Stimulated activated CD4-positive, alpha-beta T cell treated with anti-CD3 and anti-CD28 coated beads, Interleukin-2, amount 100 ng/mL, for 48 hours (primary cell): ENCODE measurements at places on chromosomes 4 and X.

GRCh38 chr4:48681856-48682255, 98.2 kb downstream of the FRYL start:
- no peak for DNase-seq

GRCh38 chrX:63439580-63439979, 88.4 kb upstream of the SPIN4 start:
- DNase-seq, result no peak

- no peak for DNase-seq
Measured at GRCh38 chrX:866441-866990, 235.9 kb downstream of the SHOX start.

DNA sequence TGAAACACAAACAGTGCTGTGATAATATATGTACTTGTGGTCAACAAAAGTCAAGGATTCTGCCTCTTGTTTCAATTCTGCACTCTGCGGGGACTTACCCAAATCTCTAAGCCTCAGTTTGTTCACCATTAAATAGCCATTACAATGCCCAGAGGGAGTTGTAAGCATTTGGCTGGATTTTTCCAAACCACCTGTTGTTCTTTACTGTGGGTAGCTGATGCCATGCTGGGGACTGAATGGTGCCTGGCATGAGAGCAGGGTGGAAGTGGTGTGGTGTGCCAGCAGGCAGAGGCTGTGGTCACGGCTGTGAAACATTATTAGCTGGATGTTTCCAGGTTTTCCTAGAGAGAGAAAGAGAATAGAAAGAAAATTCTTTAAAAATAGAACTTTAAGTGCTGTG, 60.7 kb upstream of the PAK3 start:
- DNase-seq, result no peak
